ENCODE measurements at places on chromosomes 1 and 21.

- DNase-seq, result no peak
Measured at GRCh38 chr1:226492426-226493137, 56.0 kb upstream of the STUM start.

DNA sequence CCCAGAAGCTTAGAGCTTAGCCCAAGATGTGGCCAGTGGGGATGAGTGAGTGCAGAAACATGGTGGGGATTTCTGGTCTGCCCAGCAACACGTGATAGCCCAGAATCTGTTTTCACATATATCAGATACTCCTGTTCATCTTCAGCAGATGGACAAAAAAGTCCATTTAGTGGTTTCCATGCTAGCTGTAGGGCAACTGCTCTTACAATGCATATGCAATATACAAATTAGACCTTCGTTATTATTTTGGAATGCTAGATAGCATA, 96.9 kb upstream of the SGIP1 start:
- no peak for DNase-seq

- no peak for DNase-seq
Measured at GRCh38 chr1:17696417-17697301, 58.5 kb upstream of the ACTL8 start.

GRCh38 chr21:41778930-41779600, 12.2 kb upstream of the RIPK4 start:
- no peak for DNase-seq

- no peak for DNase-seq
Measured at GRCh38 chr1:30663596-30664091, 59.7 kb downstream of the MATN1 start.
